Osteoblast (primary cell): ENCODE measurements at places on chromosomes 11 and 22. TPM values are rescaled to one million over a fixed set of nuclear protein-coding genes. Genes with fewer than 3 reads are reported as not detected.

DNA sequence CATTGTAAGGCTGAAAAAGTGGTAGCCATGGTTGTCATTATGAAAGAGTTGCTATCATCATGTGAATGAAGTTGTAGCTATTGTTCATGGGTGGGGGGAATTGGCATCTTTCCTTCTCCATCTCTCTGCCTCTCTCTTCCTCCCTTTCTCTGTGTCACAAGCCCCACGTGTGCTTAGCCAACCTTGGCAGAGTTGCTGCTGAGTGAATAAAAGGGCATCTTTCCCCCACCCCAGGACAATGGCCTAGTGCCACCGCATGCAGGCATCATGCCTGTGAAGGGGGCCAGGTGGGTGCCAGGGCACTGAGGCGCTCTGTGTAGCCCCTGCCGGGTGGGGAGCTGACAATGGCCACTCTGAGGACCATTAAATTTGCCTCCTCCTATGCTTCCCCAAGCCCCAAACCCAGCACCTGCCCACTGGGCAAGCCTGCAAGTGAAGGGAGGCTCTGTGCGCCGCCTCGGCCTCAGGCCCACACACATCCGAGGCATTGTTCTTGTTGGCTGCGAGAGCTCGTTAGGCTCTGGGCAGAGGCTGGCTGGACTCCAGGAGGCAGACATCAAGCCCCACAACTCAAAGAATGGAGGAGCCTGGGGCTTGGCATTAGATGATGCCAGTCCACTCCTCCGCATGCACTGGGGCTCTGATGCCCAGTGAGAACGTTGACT lies 103.9 kb downstream of the SEZ6L start:
- H3K4me3 ChIP-seq, result no peak overlapping the region
- H3K4me1 ChIP-seq, result no peaks in the 10 kb centered on the region
- no peak for DNase-seq
- no peak overlapping the region for H3K27ac ChIP-seq
- H3K27me3 ChIP-seq, result peaks cover 4% of the 10 kb centered on the region
- H3K36me3 ChIP-seq, result no peaks in the 10 kb centered on the region

Gene KREMEN1
- total RNA-seq, result 6.5 and 7.7 TPM in 2 replicates

DNA sequence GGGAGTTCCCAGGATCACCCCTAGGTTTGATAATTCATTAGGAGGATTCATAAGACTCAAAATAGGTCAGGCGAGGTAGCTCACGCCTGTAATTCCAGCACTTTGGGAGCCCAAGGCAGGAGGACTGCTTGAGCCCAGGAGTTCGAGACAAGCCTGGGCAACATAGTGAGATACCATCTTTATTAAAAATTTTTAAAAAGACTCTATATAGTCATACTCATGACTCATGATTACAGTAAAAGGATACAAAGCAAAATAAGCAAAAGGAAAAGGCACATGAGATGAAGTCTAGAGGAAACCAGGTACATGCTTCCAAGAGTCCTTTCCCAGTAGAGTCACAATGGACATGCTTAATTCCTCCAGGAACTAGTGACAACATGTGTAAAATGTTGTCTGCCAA lies 13.9 kb upstream of the PTS start:
- H3K36me3 ChIP-seq, result no peaks in the 10 kb centered on the region
- no peaks in the 10 kb centered on the region for H3K4me1 ChIP-seq
- H3K4me3 ChIP-seq, result no peak overlapping the region
- no peak overlapping the region for H3K27ac ChIP-seq

DNA sequence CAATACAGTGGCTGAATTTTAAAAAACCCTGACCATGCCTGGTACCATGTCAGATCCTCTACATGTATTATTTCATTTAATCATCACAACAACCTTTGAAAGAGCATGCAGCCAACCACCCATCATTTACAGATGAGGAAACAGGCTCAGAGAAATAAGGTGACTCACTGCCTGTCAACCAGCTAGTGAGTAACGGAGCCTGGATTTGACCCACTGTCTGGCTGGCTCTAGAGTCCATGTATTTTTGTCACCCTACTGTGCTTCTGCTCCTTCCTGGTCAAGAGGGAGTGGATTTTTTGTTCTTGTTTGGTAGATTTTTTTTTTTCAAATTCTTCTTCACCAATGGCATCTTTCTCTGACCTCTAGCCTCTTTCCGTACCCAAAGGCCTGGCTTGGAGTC lies 77.4 kb downstream of the CWC15 start:
- H3K27ac ChIP-seq, result peak overlapping the region; percentile 64
- H3K27me3 ChIP-seq, result no peaks in the 10 kb centered on the region
- H3K4me1 ChIP-seq, result peaks cover 8% of the 10 kb centered on the region
- H3K36me3 ChIP-seq, result peaks cover 3% of the 10 kb centered on the region

Gene PAMR1
- 49.9 and 60.7 TPM in 2 replicates for total RNA-seq

- H3K36me3 ChIP-seq, result no peaks in the 10 kb centered on the region
- peak; percentile 99 for DNase-seq
- H3K27me3 ChIP-seq, result no peaks in the 10 kb centered on the region
Observed at GRCh38 chr11:68012843-68013610, 2.9 kb downstream of the ALDH3B1 start.

DNA sequence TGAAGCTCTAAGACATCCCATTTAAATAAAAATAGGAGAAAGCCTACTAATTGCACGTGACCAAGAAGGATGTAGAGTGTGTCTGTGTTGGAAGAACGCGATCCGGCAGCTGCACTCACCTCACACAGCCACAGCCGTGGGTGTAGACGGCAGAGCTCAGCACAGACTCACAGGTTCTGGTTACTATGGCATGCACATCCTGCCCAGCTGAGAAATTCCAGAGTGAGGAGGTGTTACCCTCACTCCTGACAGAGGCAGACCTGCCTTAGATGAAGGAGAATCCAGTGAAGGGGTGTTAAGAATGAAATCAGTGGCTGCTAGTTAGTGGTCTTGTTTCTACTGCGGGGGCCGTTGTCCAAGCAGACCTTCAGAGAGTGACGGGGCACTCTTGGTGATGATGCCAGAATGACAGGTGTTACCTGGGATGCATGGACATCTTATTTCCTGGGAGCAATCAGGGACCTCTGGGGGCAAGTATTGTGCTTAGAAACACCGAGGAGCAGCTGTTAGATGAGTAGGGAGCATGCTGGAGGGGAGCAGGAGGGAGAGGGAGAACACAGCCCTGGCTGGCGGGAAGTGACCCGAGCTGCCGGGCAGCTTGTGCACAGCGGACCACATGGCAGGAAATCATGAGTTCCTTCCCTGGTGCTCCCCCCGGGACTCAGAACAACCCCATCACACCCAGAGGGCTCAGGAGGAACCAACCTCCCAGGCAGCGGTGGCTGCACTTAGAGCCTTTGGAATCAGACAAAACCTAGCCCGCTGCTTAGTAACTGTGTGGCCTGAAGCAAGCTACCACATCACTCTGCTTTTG lies 12.3 kb downstream of the KCNJ5 start:
- DNase-seq, result no peak
- peak overlapping the region; percentile 38 for H3K27ac ChIP-seq
- H3K4me3 ChIP-seq, result no peak overlapping the region
- H3K27me3 ChIP-seq, result no peaks in the 10 kb centered on the region
- H3K36me3 ChIP-seq, result no peaks in the 10 kb centered on the region
- peaks cover 41% of the 10 kb centered on the region for H3K4me1 ChIP-seq

DNA sequence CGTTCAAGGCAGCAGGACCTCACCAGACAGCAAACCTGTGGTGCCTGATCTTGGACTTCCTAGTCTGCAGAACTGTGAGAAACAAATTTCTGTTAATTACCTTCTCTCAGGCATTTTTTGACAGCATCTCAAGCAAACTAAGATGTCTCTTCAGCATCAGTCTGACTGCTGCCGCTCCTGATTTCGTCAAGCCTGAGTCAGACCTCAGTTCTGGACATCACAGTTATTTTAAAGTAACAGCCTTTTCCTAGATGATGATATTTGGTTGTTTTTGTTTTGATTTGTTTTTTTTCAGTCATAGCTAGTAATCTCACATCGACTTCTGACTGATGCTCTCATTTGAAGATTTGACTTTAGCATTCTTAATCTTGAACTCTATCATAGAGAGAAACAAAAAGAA lies 71.9 kb downstream of the BLID start:
- peaks cover 65% of the 10 kb centered on the region for H3K4me1 ChIP-seq
- peak overlapping the region; percentile 97 for H3K27ac ChIP-seq
- H3K4me3 ChIP-seq, result no peak overlapping the region
- peak; percentile 44 for DNase-seq
- H3K36me3 ChIP-seq, result peaks cover 13% of the 10 kb centered on the region

DNA sequence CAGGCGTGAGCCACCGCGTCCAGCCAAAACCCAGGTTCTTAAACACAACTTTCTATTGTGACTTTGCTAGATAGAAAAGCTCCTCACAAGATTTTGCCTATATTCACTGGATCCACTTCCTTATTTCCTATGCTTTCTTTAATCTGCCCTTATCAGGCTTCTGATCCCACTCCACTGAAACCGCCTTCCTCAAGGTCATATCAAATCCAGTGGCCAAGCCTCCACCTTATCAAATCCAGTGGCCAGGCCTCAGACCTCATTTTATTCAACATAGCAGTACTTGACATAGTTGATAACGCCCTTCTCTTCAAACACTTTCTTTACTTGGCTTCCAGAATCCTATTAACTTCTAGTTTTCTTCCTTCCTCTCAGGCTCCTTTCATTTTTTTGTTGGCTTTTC lies 29.5 kb downstream of the DIXDC1 start:
- no peaks in the 10 kb centered on the region for H3K27me3 ChIP-seq
- peaks cover 16% of the 10 kb centered on the region for H3K36me3 ChIP-seq
- no peak for DNase-seq
- H3K27ac ChIP-seq, result no peak overlapping the region
- H3K4me3 ChIP-seq, result no peak overlapping the region

Gene CTTN
- 426 and 429 TPM in 2 replicates for total RNA-seq

GRCh38 chr22:17749605-17750395 lies 24.5 kb downstream of the BID start:
- H3K27me3 ChIP-seq, result no peaks in the 10 kb centered on the region
- peaks cover 5% of the 10 kb centered on the region for H3K4me1 ChIP-seq
- DNase-seq, result peak; percentile 38
- H3K36me3 ChIP-seq, result no peaks in the 10 kb centered on the region
- H3K4me3 ChIP-seq, result no peak overlapping the region
- no peak overlapping the region for H3K27ac ChIP-seq
